ENCODE measurements at places on chromosomes 4 and X.

DNA sequence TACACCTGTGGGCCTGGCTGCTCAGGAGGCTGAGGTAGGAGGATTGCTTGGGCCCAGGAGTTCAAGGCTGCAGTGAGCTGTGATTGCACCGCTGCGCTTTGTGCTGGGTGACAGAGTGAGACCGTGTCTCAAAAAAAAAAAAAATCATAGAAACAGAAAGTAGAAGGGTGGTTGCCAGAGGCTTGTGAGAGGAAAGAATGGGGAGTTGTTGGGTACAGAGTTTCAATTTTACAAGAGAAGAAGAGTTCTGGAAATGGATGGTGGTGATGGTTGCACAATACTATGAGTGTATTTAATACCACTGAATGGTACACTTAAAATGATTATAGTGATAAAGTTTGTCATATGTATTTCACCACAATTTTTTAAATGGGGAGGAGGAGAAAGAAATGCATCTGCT, 10.2 kb upstream of the GLOD5 start:
- no peak for DNase-seq

DNA sequence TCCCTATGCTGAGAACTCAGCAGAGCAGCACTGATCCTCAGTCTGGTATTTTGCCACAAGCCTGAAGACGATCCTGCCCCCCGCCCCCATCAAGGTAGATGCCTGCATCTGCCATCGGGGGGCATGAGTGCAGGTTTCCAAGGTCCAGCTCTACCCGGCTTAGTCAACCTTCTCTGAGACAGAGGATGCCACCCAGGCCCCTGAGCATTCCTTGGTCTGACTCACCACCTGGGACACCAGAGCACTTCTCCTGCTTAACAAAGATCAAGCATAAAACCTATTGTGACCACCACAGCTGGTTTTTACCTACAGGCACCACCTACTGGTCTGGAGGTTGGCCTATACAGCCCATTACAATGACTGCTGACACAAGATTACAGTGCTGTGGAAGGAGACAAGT, 1168.1 kb downstream of the PCDH19 start:
- no peak for DNase-seq

GRCh38 chr4:173013232-173013930, 155.2 kb upstream of the GALNT7 start:
- peak; percentile 74 for DNase-seq

GRCh38 chr4:76585897-76586360, 150.9 kb downstream of the SHROOM3 start:
- peak; percentile 20 for DNase-seq
